ENCODE measurements at places on chromosomes 7 and 10.

- no peak for DNase-seq
Measured at GRCh38 chr7:42843205-42843800, 68.6 kb downstream of the C7orf25 start.

DNA sequence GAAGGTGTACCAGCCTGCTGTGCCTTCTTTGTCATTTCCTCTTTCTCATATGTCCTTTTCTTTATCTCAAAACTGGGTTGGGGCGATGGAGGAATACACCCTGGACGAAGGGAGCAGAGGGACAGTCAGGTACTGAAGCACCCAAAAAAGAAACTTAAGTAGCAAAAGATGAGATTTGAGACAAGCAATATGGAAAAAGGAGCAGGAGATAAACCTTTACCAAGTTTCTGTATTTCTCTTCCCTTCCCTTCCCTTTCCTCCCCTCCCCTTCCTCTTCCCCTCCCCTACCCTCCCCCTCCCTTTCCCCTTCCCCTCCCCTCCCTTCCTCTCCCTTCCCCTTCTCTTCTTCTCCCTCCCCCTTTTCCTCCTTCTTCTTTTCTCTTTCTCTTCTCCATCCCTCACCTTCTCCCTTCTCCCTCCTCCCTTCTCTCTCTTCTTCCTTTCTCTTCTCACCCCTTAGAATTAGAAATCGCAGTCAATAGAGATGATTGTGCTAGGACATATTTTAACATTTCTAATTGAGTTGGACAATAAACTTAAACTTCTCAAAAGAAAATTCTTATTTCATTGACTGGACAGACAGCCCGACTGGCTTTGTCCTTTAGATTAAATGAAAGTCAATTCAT, 114.7 kb upstream of the PLXDC2 start:
- DNase-seq = no peak

DNA sequence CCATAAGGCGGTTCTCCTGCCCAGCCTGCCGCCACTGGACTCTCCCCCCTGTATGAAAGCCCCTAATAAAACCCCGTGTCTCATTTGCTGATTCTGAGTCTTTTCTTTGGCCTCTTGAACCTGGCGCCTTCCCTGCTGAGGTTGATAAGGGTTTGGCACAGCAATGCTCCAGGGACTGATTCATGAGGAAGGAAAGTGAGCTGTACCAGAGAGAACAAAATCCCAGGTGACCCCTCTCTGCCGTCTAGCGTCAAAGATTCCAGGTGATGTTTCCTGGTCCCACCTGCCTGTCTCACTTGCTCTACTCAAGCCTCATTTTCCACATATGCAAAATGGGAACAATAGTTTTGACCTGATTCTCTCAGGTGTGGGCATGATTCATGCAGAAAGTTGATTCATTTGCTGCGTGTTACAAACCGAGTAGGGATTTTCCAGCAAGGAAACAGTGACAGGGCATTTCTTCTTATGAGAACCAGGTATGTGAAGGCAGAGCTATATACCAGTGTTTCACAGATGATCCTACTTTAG, 730.6 kb upstream of the IGFBP3 start:
- DNase-seq = no peak

DNA sequence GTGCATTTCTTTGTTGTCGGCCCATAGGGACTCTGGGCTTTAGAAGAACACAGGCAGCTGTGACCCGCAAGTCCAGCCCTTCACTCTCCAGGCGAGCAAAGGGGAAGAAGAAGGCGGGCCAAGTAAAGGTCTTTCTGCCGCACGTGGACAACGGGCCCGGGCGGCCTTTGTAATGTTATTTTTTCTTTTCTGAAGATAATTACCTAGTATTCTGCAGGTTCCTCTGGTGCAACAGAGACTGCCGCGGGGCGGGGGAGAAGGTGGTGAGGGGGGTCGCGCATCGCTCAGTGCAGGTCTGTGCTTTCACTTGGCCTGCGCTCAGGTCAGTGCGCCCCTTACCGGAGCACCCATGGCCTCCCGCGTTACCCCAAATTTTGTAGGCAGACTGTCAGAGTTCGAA, 7.1 kb upstream of the TBX20 start:
- no peak for DNase-seq

GRCh38 chr10:83274088-83274487, 865.2 kb upstream of the GHITM start:
- DNase-seq = no peak

GRCh38 chr7:105638334-105638733, 57.0 kb upstream of the EFCAB10 start:
- no peak for DNase-seq

- no peak for DNase-seq
Measured at GRCh38 chr7:98281757-98282606, 496 bp downstream of the BRI3 start.
